HT1080 (cell line): ENCODE measurements at places on chromosomes 7 and 10. TPM values are rescaled to one million over a fixed set of nuclear protein-coding genes. Genes with fewer than 3 reads are reported as not detected.

Gene PRLHR
- not detected in 2 replicates for total RNA-seq

Gene EBF3
- total RNA-seq: not detected in 2 replicates

Gene TMEM229A
- not detected in 2 replicates for total RNA-seq

Gene SYT15B
- not detected in 2 replicates for total RNA-seq

Gene CHST15
- 10.9 and 19.2 TPM in 2 replicates for total RNA-seq
